ENCODE measurements at places on chromosomes 16 and 17.
A peak's percentile ranks its signal among the peaks of the same experiment; 100 is the strongest.

DNA sequence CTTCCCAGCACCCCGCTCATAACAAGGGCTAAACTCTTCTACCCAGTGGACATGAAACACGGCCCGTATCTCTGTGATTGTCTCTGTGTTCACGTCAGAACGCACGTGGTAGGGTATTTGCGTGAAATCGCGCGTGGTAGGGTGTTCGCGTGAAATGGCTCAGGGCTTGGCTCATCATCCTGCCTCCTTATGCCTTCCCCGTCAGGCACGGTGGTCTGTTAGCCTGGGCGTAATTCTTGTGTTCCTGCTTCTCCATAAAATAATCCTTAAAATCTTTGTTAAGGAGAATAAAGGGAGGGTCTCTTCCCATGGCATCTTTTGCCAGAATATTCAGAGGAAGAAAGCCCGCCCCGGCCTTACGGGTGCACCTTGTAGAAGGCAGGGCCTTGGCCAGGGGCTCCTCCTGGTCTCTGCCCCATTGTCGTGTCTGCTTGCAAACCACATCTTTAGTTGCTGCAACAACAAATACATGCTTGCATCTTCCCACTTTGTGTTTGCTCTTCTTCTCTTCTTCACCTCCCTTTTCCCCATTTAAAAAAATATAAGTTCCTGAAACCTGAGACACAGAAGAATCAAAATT is 116.7 kb upstream of the CHMP6 start:
- no peak for DNase-seq

GRCh38 chr16:66948134-66948836 is 12.8 kb upstream of the CES3 start:
- peak; percentile 21 for DNase-seq

GRCh38 chr16:27543801-27544200 is 5.9 kb downstream of the GTF3C1 start:
- DNase-seq, result no peak

DNA sequence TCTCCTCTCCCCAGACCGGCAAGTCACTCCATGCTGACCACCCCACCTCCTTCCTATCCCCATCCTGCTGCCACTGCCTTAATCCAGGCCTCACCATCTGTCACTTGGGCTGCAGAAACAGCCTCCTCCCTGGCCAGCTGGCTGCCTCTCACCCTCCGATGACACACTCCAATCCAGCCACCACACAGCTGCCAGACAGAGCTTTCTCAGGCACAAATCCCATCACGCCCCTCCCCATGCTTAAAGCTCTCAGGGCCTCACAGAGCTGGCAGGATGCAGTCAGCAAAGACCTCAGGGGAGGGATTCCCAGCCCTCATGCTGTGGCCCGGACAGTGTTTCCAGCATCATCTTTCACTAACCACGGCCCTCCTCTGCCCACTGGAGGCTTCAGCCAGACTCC is 13.7 kb downstream of the CAMKK1 start:
- no peak for DNase-seq

GRCh38 chr17:82107341-82107860 is 9.4 kb upstream of the FASN start:
- DNase-seq, result no peak

- DNase-seq, result no peak
Measured at GRCh38 chr17:82475458-82475857, 16.9 kb downstream of the NARF start.

DNA sequence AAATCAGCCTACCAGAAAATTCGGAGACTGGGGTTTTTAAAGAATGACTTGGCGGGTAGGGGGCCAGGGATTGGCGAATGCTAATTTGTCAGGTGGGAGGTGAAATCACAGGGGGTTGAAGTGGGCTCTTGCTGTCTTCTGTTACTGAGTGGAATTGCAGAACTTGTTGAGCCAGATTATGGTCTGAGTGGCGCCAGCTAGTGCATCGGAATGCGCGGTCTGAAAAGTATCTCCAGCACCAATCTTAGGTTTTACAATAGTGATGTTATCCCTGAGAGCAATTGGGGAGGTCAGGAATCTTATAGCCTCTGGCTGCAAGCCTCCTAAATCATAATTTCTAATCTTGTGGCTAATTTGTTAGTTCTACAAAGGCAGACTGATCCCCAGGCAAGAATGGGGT is 762 bp upstream of the RBL2 start:
- no peak for DNase-seq

DNA sequence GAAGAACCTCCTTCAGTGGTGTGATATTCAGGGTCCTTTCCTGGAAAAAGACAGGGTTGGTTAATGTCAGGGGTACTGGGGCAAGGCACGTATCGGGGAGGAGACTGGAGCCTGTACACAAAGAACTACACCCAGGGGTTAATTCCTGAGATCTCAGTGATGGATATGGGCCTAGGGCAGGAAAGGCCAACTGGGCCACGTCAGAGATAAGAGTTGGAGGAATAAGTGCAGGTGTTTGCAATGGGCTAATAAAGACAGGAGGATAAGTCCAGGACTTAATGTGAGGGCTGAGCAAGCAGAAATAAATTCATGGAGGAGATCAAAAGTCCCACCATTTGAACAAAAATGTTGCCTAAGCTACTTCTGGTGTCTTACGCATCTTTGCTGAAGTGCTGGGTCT is 10.4 kb upstream of the HERPUD1 start:
- no peak for DNase-seq

DNA sequence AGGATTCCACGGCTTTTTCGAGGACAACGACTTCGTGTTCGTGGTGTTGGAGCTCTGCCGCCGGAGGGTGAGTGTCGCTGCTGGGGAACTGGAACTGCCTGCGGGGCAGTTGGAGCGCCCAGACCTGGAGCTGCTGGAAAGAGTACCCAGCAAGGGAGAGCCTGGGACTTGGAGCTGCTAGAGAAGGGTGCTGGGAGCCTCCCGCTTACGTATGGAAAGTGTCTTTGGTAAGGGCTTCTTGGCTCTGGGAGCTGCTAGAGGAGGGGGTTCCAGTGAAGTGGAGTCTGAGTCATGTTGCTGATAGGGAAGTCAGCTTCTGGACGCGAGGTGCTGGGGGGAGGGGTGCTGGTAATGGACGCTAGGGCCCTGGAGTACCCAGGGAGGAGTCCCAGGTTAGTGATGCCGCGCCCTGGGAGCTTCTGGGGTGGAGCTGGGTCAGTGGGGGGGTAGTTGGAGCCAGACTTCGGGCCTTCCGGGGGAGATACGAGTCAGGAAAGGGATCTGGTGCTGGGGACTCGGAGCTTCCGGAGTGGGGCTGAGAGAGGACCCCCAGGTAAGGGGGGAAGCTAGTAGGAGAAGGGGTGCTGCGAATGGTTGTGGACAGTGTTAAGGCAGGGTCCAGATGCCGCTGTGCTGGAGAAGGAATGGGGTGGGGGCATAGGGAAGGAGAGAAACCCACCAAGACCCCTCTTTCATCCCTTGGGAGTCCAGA is 741 bp downstream of the PLK1 start:
- peak; percentile 43 for DNase-seq

- DNase-seq, result no peak
Measured at GRCh38 chr16:9192746-9193145, 101.3 kb downstream of the HAPSTR1 start.

GRCh38 chr17:3817851-3818605 is 17.0 kb upstream of the ITGAE start:
- DNase-seq, result no peak

- peak; percentile 67 for DNase-seq
Measured at GRCh38 chr17:7589204-7589868, 558 bp downstream of the SOX15 start.

DNA sequence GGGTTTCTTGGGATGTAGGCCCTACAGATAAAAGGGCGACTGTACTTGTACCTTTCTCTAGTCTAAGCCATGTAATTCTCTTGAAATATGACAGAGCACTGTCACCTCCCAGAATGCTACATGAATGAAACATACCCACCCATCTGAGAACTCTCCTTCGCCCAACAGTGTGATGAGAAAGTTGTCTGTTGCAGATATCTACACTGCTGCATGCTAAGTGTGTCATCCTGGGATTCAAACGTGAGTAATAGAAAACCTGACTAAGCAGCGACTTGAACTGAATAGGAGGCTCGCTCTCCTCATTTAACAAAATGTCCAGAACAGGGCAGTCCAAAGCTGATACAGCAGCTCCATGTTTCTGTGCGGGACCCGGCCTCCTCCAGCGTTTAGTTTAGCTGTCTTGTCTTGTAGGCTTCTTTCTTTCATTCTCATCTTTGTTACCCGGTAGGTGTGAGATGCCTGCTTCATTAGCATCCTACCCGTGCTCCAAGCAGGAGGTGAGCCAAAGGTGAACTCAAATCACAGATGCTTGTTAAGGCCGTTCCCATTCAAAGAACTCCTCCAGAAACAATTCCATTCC is 211.9 kb downstream of the PRKCA start:
- no peak for DNase-seq

DNA sequence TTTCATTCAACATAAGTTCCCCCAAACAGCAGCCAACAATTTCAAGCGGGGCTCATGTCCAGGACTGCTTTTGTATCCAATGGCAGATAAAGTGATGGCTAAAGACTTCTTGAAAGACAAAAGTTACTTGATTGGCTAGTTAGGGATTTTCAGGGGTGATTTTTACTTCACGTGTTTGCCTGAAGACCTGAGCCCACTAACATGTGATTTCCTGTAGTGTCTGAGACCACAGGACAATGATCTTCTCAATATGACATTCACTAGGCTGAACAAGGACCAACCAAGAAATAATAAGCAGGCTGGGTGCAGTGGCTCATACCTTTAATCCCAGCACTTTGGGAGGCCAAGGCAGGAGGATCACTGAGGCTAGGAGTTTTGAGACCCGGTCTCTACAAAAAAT is 10.4 kb downstream of the TVP23A start:
- no peak for DNase-seq

DNA sequence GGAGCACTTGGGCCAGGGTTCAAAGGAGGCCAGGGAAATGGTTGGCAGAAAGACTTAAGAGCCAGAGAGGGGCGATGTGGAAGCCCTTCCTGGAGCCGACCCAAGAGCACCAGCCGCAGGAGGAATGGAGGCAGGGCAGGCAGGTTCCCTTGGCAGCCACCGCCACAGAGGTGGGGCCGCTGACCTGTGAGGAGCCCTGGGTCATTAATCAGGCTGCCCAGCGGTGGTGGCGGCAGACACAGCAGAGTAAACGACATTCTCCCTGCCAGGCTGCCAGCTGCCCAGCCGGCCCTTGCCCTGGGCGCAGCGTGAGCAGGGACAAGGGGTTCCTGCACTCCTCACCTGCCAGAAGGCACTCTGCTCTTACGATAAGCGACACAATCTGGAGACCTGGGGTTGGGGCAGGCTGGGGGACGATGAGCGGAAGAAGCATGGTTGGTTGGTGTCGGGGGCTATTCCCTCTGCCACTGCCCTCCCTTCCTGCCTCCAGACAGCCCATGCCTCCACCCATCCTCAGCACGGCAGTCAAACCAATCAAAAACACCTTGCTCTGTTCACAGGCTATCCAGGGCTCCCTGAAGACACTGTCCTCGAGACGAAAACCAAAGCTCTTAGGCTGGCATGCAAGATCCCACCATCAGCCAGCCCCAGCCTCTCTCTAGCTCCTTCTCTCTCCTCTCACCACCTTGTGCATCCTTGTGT is 40.9 kb downstream of the PLXDC1 start:
- DNase-seq, result no peak

DNA sequence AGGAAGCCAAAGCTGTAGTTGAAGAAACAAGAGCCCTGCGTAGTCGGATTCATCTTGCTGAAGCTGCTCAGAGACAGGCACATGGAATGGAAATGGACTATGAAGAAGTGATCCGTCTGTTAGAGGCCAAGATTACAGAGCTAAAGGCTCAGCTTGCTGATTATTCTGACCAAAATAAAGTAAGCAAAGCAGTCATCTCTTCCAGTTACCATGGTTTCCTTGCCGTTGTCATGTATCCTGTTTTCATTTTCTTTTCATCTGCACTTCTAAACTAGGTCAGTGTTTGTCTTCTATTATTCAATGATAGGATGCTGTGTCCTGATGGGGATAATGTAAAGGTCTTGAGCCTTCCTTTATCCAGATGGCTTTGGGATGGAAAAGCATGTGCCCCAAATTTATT is 104.3 kb downstream of the STXBP4 start:
- no peak for DNase-seq

DNA sequence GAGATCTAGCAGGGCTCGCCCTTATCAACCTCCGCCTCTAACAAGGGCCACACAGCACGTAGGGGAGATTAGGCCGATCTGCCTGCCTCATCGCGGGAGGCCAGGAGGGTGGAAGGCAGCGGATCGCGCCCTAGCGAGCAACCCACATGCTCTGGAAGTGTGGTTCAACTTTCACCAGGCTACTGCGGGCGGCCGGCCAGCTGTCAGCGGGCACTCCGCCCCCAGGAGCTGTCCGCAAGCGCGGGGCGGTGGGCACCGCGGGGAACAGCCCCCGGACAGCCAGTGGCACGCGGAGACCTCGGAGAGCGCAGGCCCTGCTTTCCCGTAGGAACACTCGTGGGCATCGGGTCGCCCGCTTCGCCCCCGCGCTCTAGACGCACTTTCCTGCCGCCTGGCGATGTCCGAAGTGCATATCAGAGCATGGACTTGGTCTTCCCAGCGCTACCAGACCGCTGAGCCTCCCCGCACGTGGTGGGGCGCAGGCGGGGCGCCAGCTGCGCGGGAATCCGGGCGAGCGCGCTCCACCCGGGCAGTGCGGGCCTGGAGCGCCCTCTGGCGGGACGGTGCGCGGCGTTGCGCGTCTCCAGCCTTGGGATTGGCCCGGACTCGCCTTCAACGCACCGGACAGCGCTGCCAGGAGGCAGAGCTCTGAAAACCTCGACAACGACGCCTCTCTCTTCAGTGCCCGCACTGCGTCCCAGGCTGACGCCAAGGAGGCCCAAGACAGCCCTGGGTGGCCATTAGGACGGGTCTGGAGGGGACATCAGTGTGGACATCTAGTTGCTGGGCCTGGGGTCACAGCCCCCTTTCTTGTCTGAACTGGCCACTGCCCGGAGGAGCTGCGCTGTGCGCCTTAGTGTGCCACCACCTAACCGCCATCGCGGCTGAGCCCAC is 3.6 kb upstream of the ZNHIT3 start:
- DNase-seq, result peak; percentile 91

DNA sequence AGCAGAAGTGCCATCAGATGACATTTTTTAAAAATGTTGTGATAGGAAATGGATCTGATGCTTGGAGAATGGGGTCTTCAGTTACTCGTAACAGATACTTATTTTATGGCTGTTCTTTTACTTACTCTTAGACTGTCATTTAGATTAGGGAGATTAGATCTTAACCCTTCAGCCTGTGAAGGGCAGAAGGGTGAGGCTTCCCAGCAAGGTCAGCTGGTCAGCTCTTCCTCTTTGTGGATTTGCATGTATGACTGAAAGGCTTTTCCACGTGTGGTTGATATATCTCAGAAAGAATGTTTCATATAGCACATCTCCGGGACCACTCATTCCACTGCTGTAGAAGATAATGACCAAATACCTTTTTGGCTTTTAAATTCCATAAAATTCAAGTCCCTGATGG is 27.4 kb downstream of the GRB7 start:
- DNase-seq, result no peak

GRCh38 chr17:19361944-19362276 is 613 bp downstream of the B9D1 start:
- DNase-seq, result no peak

All from activated naive CD8-positive, alpha-beta T cell treated with anti-CD3 and anti-CD28 coated beads, Interleukin-2, amount 50 U/mL, for 24 hours (primary cell).